ENCODE measurements at places on chromosomes 12 and 14.

DNA sequence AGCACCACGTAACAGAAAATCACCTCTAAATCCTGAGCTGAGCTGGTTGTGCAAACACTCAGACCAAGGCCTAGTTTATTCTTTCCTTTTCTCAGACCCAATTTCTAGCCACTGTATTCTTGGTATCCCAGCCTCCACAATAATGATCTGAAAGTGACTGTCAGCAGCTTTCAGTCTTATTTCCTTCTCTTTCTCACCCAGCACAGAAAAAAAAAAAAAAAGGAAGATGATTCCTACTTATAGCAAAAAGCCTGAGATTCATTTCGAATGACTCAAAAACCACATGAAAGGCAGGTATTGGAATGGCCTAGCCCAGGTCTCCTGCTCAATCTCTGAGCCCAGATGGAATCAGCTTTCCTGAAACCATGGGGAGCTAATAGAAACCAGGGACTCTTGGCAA lies 298.6 kb upstream of the PPFIA2 start:
- DNase-seq = no peak

GRCh38 chr14:92597906-92598905 lies 84.6 kb downstream of the RIN3 start:
- DNase-seq = no peak

DNA sequence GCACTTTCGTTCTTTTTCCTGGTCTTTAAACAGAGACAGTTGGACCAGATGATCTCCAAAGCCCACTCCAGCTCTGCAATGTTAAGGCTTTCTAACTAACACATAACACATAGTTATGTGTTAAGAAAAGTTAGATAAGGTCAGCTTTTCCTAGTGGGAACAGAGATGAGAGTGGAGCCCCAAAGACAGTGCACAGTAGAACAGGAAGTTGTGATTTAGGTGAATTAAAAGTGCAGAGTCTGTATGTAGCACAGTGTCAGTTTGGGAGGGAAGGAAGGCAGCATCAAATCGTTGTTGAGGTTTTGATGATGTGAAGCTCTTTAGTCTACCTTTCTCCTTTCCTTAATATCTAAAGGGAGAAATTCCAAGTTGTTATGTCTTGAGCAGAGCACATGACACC lies 31.7 kb downstream of the PRORP start:
- no peak for DNase-seq

DNA sequence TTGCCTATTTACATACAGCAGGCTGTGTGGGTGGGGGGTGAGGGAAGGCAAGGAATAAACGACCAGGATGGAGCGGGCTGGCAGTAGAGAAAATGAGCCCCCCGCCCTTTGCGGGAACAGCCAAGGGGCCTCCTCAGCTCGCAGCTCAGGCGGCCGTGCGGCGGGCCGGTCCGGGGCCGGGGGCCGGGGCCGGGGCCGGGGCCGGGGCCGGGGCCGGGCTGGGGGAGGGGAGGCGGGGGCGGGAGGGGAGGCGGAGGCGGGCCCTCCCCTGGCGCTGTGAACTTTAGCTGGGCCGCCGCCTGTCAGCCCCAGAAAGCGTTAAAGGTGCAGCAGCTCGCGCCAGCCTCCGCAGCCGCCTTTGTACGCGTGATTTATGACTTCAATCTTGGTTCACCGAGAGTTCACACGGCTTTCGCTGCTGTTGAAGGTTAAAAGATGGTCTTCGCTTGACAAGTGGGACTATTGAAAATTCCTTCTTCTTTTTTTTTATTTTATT lies 28.8 kb downstream of the HOXC4 start:
- DNase-seq = peak; percentile 33

GRCh38 chr12:104963757-104964156 lies 5.7 kb upstream of the SLC41A2 start:
- DNase-seq = no peak

GRCh38 chr14:23141706-23142444 lies 22.8 kb upstream of the CEBPE start:
- peak; percentile 27 for DNase-seq

- peak; percentile 12 for DNase-seq
Observed at GRCh38 chr12:10959804-10960203, 20.7 kb upstream of the TAS2R14 start.

Data from fibroblast of skin of right quadriceps (primary cell).